ENCODE measurements at places on chromosomes 2 and 18.

DNA sequence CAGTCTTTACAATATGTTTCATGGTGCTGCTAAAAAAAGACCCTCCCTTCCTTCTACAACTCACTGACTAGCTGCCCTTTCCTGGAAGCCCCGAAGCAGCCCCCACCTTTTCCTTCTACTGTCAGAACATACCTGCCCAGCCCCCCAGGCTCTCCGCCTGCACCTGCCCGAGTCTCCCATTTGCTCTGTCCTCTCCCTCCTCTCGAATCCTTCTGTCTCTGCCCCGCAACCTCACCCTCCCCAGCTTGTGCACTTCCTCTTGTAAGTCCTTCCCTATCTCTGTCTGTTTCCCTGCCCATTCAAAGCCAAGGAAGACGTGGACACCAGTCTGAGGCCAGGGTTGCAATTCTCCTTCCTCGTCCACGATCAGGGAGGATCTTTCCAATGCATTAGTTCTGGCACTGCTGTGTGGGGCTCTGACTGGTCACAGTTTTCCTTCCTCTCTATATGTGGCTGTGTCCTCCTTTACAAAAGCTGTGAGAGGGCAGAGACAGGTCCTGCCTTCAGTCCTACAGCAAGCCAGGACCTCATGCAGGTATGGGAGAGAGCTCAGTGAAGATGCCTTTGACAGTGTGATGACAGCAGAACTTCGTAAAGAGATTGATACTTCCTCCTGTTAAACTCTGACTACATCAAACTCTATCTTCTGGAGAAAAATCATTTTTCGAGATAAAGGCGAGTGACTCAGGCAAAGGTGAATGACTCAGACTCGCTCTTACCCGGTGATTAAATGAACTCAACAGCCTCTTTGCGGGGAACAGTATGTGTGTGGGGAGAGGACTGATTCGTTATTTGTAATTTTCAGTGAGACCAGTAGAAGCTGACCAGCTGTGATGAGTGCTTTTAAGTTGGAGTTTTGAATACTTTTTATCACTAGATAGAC lies 14.2 kb downstream of the TNFRSF11A start:
- no peak for DNase-seq

- DNase-seq, result no peak
Observed at GRCh38 chr2:32558492-32558891, 69.4 kb upstream of the TTC27 start.

GRCh38 chr2:8600456-8600855 lies 81.4 kb upstream of the ID2 start:
- no peak for DNase-seq

- no peak for DNase-seq
Observed at GRCh38 chr2:20093263-20094141, 42.1 kb upstream of the LAPTM4A start.

- DNase-seq, result no peak
Observed at GRCh38 chr2:238231251-238231793, 8.5 kb downstream of the HES6 start.

- DNase-seq, result no peak
Observed at GRCh38 chr2:27489118-27489497, 435 bp downstream of the IFT172 start.

GRCh38 chr2:73992036-73992435 lies 7.3 kb downstream of the TET3 start:
- DNase-seq, result no peak

GRCh38 chr2:121031568-121032340 lies 253.2 kb downstream of the TFCP2L1 start:
- DNase-seq, result no peak

DNA sequence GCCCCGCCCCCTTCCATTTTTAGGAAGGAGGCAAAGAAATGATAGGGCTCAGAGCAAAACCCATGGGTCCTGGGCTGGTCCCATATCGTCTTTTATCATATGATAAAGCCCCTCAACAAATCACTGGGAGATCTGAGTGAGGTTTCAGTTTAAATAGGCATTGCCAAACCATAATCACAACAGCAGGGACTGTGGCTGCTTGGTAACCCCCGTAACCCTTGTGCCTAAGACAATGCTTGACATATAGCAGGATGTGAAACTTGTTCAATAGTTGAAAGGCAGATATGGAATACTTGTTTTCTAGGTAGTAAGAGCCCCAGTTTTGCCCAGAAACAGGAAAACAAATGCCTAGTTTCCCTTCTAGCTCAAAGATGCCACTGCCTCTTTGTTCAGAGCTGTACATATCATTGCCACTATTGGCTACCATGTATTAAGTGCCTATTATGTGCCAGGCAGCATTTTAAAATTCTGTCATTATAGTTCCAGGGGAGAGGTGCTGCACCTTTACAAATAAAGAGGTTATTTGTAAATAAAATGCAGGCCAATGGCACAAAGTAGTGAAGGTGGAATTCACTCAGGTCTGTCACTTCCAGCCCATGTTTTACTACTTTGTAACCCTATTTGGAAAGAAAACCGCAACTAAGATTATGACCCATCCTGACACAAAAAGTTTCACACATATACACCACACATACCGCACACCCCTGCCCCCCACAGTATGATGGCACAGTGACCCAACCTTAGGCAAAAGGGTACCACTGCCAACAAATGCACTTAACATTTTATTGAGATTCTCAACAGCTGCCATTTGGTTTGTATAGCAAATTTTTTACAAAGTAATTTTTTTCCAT lies 14.2 kb downstream of the NAGK start:
- no peak for DNase-seq

- no peak for DNase-seq
Observed at GRCh38 chr2:223669453-223670225, 67.5 kb upstream of the SCG2 start.

DNA sequence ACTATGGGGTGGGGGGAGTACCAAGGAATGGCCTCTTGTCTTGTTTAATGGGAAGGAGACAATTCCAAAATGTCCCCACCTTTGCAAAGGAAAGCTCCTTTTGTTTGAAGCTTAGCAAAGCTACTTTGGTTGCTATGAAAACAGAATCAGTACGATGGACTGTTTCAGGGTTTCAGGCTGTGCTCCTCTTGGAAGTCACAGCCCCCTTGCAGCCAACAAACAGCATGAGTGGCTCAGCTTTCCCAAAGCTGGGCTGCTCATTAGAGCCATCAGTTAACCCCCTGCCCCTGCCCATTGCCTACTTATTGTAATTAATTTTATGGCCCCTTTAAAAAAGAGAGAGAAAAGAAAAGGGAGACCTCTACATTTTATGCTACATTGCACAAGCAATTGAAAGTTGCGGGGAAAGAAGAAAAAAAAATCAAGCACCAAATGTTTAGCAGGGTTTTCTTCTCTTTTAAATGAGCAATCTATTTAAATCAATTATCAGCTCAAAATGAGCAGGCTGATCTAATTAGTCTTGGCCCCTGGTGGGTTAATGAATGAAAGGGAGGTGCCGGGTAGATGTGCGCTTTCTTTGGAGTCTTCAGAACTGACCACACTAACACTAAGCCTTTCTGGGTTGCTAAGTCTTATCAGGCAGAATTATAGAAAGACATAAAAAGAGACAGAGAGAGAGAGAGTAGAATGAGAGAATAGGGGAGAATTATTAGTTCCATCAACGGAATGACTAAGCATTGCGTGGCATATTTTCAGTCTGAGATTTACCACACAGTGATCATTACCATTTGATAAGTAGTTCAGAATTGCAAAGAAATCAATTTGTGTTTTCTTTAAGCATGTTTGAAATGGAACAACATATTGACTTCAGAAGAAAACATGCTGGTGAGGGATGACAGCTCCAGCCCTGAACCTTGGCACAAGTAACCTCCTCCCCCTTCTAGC lies 284.9 kb downstream of the INSIG2 start:
- DNase-seq, result no peak

- no peak for DNase-seq
Observed at GRCh38 chr18:74784752-74785151, 187.1 kb downstream of the ZNF407 start.

DNA sequence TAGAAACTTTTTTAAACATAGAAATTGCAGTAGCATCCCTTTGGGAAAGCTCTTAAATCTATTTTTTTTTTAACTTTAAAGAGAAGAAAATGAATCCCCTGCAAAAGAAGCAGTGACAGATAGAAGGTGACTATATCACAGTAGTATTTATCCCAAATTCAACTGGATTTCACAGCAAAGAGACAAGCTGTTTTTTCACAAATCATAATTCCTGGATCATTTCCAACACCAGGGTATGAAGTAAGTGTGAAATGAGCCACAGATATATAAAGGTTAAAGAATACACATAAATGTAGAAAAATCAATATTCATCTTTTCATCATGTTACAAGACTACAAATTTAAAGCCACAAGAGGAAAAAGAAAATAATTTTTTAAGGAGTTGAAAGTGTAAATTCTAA lies 1404.9 kb upstream of the NXPH2 start:
- no peak for DNase-seq

DNA sequence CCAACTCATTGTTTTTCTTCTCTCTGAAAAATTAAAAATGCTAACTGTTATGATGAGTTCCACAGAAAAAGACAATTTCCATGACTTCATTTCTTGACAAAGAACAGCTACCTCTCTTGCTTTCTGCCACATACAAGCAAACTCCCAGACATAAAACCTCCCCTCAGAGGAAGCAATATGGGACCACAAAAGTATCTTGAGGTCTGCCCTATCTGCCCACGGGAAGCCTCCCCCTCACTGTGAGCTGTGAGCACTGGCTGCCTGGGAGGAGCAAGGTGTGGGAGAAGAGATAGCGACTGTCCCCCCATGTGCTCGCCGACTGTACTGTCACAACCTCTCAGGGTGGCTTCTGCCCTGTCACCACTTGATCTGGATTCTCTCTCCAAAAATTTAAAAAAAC lies 69.7 kb upstream of the NRP2 start:
- DNase-seq, result no peak

DNA sequence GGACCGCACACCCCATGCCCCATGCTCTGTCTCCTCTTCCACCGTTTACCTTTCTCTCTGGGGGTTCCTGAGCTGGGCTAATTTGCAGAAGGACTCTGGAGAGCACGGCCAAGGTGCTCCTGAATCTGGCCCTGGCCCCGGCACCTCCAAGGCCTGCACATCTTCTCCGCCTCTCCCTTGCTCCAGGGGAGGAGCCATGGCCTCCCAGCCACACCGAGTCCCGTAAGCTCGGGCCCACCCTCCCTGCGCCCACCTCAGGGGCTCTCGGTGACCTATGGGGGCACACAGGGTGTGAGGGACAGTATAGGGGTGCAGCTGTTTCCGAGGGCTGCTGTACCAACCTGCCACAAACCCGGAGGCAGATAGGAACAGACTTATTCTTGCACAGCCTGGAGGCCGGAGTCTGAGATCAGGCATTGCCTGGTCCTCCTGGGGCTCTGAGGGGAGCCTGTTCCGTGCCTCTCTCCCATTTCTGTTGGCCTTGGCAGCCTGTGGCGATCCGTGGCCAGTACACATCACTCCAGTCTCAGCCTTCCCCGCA lies 127.3 kb upstream of the GPC1 start:
- no peak for DNase-seq

DNA sequence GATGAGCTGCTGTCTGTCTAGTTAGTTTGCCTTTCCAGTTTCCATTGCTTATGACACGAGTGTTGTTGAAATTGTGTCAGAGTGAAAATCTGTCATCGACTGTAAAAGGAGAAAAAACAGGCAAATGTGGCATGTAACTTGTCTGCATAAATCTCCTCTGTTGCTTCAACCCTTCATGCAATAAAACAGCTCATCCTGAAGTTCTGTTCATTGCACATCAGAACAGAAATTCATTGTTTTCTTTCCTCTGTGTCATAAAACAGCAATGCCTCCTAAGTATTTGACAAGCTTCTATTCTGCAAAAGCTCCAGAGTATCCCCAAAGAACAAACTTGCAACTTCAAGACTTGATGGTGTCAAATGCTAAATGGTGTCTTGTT lies 432.1 kb downstream of the MEIS1 start:
- DNase-seq, result no peak

GRCh38 chr2:234682492-234683228 lies 185.8 kb upstream of the ARL4C start:
- DNase-seq, result no peak

GRCh38 chr18:80169607-80170006 lies 60.5 kb downstream of the ADNP2 start:
- no peak for DNase-seq

DNA sequence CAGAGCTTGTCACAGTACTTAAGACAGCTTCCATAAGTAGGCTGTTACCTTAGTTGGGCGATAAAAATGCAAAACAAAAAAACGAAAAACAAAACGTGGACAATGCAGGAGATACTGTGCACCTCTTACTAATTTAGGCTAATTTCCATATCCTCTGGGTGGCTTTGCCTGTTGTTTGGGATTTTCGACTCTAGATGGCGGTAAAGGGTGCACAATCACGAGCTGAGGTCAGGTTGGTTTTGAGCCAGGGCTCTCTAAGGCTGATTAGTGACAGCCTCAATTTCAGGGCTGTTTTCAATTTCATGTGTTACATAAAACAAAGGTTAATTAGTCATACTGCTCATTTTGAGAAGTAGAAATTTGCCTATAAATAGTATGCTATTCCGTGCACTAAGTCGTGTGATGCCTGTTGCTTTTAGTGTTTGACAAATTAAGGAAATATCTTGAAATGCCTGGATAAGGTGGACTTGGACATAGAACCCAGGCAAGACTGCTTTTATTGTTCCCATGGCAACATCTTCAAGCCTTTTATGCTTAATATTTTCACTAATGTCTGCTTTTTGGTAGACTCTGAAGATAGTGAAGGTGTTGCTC lies 493.1 kb downstream of the SOCS6 start:
- DNase-seq, result peak; percentile 12

GRCh38 chr18:72407048-72407447 lies 137.1 kb downstream of the CBLN2 start:
- no peak for DNase-seq

- DNase-seq, result peak; percentile 12
Observed at GRCh38 chr2:152743002-152743401, 24.6 kb downstream of the ARL6IP6 start.

GRCh38 chr2:210544831-210545230 lies 11.6 kb upstream of the CPS1 start:
- DNase-seq, result no peak

DNA sequence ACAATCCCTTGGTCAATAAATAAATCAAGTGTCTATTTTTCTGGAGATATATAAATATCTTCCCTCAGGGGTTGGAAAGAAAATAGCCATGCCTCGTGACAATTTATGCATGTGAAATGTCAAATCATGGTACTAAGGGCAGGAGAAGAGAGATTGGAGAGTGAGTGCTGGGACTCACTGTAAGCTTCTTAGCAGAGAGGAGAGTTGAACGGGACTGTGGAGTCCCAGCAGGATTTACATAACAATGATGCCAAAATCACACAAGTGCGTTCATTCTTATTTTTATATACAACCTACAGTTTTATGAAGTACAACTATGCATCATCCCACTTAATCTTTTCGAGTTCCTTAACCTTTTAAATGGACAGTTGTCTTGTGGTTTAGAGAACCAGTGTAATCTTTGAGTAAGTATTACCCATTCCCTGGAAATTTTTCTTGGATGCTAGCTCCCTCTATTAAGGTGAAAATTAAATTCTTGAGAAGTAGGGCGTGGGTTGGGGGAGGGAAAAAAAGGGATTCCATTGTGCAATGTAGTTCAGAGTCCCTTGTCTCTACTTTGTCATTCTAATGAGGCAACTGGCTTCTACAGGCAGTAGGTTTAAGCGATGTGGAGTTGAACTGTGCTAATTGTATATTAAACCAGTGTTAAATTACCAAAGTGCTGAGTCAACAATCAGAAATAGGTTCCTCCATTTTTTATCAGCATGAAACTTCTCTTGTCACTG lies 143.6 kb upstream of the EPHA4 start:
- DNase-seq, result no peak

Data from NCI-H2227 treated with DMSO at 0.1 percent for 48 hours (cell line).